Stimulated activated CD4-positive, alpha-beta T cell treated with anti-CD3 and anti-CD28 coated beads, Interleukin-1b, Interleukin-23, amount 100 ng/mL, for 1 hour (primary cell): ENCODE measurements at places on chromosomes 11 and 22.

- no peak for DNase-seq
Measured at GRCh38 chr11:85627332-85627997, at the start of gene DLG2. Gene DLG2 (minus strand): TSS chr11:85627344.

- no peak for DNase-seq
Measured at GRCh38 chr22:36191106-36191836, 10.3 kb downstream of the APOL4 start.

- DNase-seq = no peak
Measured at GRCh38 chr22:22870577-22871404, 16.8 kb upstream of the IGLL5 start.

GRCh38 chr11:125476721-125477120 lies 19.3 kb downstream of the FEZ1 start:
- DNase-seq = no peak

GRCh38 chr22:17566776-17567175 lies 3.5 kb downstream of the SLC25A18 start:
- no peak for DNase-seq
